ENCODE measurements at places on chromosomes 7 and 10.

DNA sequence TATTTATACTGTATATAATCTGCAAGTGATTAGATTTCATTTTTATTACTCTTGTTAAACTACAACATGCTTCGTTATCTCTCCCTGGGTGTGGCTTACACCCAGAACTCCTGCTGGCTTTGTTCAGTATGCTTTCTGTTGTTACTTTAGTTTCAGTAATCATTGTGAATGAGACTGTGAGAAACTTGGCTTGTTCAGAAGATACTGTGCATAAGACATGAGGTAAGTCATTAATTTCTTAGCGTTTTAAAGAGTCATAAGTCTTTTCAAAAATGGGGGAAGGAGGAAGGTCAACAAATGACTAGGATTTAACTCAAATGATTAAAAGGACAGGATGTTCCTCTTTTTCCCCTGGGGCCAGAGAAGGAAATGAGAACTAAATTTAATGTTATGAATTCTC is 11.6 kb upstream of the ADD3 start:
- no peak for DNase-seq

DNA sequence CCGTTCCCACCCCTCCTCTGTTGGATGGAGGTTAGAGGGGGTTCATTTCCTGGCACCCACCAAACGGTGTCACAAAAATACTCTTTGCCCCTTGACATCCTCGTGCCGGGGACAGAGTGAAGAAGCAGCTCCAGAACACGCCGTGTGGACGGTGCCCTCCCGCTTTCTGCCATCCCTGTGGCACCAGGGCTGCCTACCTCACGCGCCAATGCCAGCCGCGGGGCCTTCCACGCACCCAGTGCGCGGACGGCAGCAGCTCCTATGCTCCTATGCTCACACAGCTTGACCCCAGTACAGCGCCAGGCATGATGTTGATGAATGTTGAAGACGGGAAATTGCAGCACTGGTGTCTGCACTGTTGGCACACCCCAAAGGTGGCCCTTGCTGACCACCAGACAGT is 507.2 kb upstream of the FOXK1 start:
- DNase-seq, result no peak

DNA sequence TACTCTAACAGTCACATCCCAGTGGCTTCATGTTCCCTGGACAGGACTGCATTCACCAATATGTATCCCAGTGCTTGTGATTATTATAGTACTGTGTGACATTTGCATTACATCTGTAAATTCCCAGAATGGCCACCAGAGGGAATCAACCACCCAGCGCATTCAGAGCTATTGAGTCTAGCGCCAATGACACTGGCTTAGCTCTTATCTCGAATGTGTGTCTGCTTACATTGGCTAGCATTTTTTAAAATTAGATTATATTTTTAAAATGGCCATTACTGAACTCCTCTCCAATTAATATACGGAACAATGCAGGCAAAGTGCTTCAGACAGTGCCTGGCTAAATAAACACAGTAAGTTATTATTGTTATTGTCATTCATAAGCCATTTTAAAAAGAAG is 36.3 kb downstream of the TRIL start:
- no peak for DNase-seq

DNA sequence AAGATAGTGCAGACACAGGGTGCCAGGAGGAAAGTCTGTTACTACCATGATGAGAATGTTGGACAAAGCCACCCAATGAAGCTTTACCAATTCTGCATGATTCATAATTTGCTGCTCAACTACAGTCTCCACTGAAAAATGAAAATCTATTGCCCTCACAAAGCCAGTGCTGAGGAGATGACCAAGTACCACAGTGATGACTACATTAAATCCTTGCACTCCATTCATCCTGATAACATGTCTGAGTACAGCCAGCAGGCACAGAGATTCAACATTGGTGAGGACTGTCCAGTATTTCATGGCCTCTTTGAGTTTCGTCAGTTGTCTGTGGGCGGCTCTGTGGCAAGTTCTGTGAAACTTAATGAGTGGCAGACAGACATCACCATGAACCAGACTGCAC is 144.0 kb downstream of the PLCE1 start:
- no peak for DNase-seq

DNA sequence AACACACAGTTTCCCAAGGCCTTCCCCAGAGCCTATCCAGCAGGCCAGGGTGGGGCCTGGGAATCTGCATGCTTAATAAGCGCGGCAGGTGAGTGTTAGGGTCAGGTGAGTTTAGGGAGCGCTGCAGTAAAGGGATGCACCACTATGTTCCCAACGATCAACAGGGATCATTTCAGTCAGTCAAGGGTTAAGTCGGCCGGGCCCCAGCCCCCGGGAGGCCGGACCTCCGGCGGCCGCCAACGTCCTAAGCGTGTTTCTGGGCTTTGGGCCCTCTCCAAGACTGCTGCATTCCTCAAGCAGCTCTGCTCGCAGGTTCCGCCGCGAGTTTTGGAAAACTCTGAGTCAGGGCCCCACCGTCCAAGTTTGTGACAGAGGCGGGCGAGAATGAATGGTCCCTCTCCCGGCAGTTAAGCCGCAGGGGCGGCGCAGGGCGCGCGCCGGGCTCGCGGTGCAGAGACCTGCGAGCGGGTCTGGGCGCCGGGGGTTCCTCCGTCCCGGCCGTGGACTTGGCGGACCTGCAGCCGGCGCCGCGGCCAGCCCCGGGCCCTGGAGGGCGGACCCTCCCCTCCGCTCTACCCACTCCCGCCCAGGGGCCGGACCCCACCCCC is 81.6 kb downstream of the ARHGAP22 start:
- no peak for DNase-seq
